Activated CD4-positive, alpha-beta memory T cell treated with anti-CD3 and anti-CD28 coated beads, Interleukin-2, amount 10 ng/mL, durations not matched to agents 7 days and 5 days (primary cell): ENCODE measurements at places on chromosomes 13 and 19. TPM values are rescaled to one million over a fixed set of nuclear protein-coding genes. Genes with fewer than 3 reads are reported as not detected.

- DNase-seq, result no peak
Observed at GRCh38 chr13:111621164-111621563, 300.7 kb downstream of the TEX29 start.

- no peak for DNase-seq
Observed at GRCh38 chr13:97892717-97893116, 60.8 kb upstream of the IPO5 start.

GRCh38 chr13:95756072-95756471 is 79.1 kb downstream of the DNAJC3 start:
- no peak for DNase-seq

PRTN3 gene
- not detected for total RNA-seq

- no peak for DNase-seq
Observed at GRCh38 chr19:37963190-37963936, 56.4 kb downstream of the SIPA1L3 start.

- peak; percentile 32 for DNase-seq
Observed at GRCh38 chr13:60370343-60370742, 26.7 kb upstream of the TDRD3 start.

DNA sequence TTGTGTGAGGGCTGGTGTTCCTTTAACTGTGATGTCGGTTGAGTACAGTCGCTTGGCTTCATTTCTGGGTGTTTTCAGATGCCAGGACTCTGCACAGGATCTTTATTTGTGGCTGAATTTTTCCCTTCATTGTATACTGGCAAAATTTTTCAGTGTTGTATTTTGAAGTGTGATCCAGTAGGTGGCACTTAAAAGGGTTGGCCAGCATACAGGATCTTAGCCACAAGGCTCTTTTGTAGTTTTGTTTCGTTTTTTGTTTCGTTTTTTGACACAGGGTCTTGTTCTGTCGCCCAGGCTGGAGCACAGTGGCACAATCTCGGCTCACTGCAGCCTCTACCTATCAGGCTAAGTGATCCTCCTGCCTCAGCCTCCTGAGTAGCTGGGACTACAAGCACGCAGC is 8.7 kb downstream of the FCAR start:
- peak; percentile 21 for DNase-seq

DNA sequence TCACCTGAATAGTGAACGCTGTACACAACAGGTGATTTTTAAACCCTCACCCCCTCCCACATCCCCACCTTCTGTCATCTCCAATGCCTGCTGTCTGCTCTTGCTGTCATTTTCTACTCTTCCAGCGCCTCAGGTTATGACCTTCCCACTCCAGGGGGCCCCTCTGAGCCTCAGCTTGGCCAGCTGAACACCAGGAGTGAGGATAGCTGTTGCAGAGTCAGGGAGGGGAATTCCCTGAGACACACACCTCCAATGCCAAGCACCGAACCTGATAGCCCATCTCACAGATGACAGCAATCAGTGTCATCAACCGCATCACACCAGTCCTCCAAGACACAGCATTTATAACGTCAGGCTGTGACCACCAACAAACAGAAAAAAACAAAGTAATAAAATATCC is 193.5 kb downstream of the ZNF536 start:
- DNase-seq, result no peak

GRCh38 chr13:61370520-61370919 is 45.1 kb downstream of the PCDH20 start:
- no peak for DNase-seq

DNA sequence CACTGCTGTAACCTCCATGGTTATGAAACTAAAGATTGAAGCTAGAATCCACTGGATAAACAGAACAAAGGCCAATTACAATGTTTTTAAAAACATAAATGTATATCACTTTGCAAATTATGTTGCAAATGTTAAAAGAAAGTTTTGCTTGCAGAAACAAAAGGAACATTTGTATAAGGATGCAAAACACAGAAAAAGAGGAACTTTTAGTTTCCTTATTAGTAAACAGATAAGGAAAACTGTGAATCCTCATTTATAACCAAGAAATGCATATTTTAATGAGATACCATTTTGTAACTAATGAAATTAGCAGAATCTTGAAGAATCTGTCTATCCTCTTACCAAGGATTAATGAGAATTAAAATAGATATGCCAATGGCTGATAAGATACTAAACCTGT is 32.3 kb downstream of the LPAR6 start:
- no peak for DNase-seq
